Thoracic aorta (tissue), 2 donors: ENCODE measurements at places on chromosomes 6 and 20.
A peak's percentile ranks its signal among the peaks of the same experiment; 100 is the strongest.

- no peak for DNase-seq
Measured at GRCh38 chr6:119182875-119183274, 104.4 kb upstream of the FAM184A start.

GRCh38 chr20:44064501-44065400 lies 122.2 kb downstream of the JPH2 start:
- no peak for DNase-seq

- DNase-seq: peak; percentile 6
Measured at GRCh38 chr6:163457637-163458561, 43.4 kb downstream of the QKI start.

DNA sequence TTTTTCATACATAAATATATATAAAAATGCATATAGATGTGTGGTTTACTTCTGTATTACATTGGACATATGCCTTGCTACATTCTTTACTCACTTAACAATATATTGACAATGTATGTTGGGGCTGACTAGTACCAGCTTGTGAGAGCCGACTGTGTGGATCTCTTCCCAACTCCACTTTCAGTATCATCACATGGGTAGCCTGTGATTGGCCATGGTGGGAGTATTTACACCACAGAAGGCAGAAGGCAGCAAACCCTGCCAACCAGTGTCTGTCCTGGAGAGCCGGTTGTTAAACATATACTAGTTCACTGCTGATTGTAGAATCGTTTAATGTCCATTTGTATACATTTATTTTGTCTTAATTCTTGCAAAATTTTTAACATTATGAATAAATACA lies 638.7 kb downstream of the DHX35 start:
- no peak for DNase-seq

DNA sequence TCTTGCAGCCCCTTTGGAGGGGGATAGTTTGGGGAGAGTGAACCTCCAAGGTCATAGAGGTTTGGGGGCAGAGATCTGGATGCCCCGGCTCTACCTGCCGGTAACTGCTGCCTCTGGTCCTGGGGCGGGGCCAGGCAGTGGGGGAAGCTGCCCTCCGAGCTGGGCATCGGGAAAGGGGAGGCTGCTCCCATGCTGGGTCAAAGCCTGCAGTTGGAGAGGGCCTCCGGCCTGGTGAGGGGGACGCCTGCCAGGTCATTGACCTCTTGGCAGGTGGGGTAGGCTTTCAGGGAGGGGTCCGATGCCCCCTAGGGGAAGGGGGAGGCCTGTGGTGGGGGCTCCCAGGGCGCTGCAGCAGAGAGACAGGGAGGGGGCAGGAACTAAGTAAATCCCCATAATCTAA lies 7.1 kb downstream of the COL11A2 start:
- no peak for DNase-seq

DNA sequence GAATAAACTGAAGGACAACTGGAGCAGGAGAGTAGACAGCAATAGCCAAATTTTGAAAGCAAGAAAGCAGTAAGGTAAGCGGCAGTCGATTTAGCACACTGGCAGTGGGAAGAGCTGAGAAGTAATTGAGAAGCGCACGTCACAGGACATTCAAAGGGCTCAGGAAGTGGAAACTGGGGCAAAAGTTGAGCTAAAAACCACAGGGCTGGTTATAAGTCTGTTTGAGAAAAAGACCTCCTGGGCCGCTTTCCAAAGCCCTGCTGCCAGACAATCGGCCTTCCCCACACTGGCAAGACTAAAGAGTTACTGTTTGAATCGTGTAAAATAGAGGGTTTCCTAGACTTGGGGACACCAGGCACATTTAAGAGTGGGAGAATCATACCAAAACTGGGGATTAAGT lies 161.4 kb downstream of the DNAH8 start:
- no peak for DNase-seq

DNA sequence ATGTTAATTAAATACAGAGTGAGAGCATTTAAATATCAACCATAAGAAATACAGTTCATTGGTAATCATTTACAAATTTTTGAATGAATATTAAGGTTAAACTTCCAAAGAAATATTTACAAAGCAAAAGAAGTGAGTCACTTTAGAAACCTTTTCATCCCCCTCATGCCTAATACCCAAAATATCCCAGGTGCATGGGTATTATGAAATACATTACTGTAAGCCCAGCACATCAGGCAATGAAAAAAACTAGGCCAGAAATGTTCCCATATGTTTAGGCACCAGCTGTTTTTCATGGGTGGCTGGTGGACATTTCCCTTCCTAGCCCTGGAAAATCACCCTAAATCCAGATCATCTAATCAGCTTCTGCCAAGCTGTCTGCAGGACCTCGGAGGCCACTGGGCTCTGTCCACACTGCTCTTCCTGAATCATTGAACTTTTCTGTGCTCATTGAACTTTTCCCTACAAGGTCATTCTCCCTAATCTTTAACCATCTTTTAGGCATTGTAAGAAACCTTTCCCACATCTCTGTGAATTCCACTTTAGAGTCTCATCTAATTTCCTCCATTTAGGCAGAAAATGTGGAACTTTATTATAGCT lies 145.3 kb upstream of the STXBP5 start:
- DNase-seq: no peak

DNA sequence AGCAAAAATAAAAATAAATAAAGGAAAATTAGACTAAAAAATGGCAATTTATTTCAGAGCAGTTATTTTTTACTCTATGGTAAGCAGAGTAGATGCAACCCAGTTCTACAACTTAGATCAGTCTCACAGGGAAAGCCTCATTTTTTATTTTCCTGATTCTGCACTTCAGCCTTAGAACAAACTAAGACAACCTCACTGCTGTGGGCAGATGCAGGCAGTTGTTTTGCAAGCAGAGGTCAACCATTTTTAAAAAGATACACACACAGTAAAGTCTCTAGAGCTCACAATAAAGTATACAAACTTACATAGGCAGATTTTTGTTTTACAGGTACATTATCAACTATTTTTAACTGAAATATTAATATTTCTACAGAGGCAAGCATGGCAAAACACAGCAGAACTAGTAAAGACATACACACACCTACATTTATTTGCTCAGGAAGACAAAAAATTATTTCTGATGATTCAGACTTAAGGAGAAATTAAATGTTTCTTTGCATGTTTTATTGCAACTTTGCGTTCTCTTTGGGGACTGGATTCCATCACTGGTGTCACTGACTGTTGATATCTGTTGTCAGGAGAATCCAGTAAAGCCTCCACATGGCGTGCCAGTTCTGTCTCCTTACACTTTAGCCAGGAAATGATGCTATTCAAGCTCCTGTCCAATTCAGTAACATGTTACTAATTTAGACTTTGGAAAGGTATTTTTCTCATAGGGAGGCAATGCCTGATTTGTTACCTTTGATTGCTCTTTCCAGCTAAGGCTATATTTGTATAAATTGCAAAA lies 102.7 kb downstream of the TRDN start:
- no peak for DNase-seq

- DNase-seq: no peak
Measured at GRCh38 chr20:55253781-55254180, 751.5 kb downstream of the CBLN4 start.

DNA sequence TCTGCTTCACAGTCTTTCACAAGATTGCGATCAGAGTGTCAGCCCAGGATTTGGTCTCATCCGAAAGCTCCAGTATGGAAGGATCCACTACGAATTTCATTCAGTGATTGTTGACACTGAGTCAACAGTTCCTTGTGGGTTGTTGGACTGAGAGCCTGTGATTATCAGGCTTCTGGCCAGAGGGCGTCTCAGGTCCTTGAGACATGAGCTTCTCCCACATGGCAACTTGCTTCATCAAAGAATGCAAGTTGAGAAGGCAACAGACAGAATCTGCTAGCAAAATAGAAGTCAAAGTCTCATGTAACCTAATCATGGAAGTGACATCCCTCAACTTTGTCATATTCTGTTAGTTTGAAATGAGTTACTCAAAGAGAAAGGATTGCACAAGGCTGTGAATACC lies 40.5 kb upstream of the PKHD1 start:
- DNase-seq: no peak

DNA sequence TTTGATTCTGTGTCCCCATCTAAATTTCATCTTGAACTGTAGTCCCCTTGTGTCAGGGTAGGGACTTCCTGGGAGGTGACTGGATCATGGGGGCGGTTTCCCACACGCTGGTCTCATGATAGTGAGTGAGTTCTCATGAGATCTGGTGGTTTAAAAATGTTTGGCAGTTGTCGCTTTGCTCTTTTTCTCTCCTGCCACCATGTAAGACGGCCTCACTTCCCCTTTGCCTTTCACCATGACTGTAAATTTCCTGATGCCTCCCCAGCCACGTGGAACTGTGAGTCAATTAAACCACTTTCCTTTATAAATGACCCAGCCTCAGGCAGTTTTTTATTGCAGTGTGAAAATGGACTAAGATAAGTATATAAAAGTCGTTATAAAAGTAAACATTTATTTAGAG lies 80.5 kb upstream of the SGK1 start:
- no peak for DNase-seq

GRCh38 chr6:68008445-68008844 lies 626.6 kb upstream of the ADGRB3 start:
- no peak for DNase-seq

DNA sequence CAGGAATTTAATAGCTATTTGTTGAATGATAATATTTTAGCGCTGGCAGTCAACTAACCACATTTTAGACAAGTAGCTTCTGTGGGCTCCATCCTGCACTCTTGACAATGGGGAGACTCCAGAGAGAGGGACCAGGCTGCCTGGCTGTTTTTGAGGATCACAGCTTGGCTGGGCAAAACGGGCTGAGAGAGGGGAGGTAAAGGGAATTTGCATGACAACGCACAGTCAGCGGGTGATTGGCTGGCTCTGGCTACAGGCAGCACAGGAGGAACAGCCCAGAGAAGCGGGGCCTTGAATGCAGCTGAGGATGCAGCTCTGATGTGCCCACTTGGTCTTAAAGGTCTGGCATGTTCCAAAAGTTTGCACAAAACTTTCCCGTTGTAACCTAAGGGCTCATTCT lies 41.2 kb downstream of the LRFN2 start:
- no peak for DNase-seq

DNA sequence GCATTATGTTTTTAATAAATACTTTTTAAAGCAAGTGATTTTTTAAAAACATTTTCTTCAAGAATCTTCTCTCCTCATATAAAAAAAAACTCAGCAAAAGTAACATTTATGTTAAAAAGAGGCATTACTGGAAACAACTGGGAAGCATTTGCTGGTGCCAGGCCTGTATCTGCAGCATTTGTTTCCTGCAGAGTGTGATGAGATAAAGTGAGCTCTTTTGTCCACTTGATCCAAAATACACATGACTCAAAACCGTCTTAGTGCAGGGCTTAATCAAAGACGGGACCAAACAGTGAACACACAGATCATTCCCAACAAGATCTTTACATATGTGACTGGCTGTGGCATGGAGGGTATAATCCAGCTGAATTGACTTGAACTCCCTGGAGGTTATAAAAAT lies 28.3 kb upstream of the RIPPLY2 start:
- no peak for DNase-seq

DNA sequence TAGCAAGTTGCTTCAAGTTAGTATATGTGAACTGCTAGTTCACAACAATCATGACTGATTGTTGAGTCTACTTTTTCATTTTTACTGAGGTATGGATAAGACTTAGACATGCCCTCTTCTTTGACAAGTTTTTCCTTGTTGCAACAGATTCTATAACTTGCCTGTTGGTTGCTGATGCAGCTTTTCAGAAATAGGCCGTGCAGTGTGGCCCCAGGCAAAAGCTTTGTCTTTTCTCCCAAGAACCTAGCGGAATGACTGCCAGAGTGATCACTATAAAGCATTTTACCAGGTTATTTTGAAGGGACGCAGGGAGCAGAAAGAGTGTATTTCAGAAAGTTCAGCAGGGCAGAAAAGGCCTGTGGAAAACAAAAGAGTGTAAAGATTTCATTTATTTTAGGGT lies 16.0 kb downstream of the HECA start:
- DNase-seq: no peak
